ENCODE measurements at places on chromosomes 2 and 18. TPM values are rescaled to one million over a fixed set of nuclear protein-coding genes. Genes with fewer than 3 reads are reported as not detected.

DNA sequence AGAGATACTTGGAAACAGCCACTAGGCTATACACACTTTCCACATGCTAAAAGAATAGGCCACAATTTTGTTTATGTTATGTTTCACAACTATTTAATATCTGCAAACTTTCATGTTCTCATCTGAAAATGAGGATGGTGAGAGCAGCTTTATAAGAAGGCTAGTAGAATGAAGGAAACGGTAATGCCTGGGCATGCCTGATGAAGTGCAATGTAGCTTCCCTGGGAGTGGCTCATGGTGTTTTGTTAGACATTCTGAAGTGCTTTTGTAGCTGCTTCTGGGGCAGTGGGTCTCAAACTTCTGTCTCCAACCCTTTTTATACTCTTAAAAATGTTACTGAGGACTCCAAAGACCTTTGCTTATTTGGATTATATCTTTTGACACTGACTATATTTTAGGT is 193.3 kb upstream of the VWC2L start:
- H3K27ac ChIP-seq, result no peak overlapping the region
- no peaks in the 10 kb centered on the region for H3K36me3 ChIP-seq
- no peaks in the 10 kb centered on the region for H3K27me3 ChIP-seq
- H3K4me3 ChIP-seq, result no peak overlapping the region
- H3K4me1 ChIP-seq, result no peaks in the 10 kb centered on the region
- DNase-seq, result no peak

DNA sequence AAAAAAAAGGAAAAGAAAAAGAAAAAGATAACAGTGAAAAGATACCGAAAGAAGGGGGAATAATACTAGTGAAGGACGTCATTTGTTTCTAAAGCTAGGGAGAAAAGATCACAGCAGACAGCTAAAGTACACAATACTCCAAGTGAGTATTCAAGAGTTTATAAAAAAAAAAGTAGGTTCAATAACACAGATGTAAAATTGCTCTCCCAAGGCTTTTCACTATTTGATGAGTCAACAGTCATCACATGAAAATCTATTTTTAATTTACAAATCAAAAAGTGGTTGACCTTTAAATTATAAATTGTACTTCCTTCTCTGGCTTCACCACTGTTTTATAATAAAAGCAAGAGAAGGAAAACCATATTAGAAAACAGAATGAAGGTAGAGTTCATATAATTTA is 144.0 kb downstream of the ZRANB3 start:
- H3K27ac ChIP-seq, result no peak overlapping the region
- H3K36me3 ChIP-seq, result peaks cover 27% of the 10 kb centered on the region
- H3K4me1 ChIP-seq, result no peaks in the 10 kb centered on the region

- peaks cover 2% of the 10 kb centered on the region for H3K4me1 ChIP-seq
- no peak overlapping the region for H3K27ac ChIP-seq
- no peak for DNase-seq
- H3K4me3 ChIP-seq, result no peak overlapping the region
- no peaks in the 10 kb centered on the region for H3K27me3 ChIP-seq
Observed at GRCh38 chr2:233285921-233286320, 21.7 kb upstream of the SAG start.

Gene OSR1
- not detected for total RNA-seq

Data from activated CD4-positive, alpha-beta memory T cell treated with anti-CD3 and anti-CD28 coated beads for 36 hours (primary cell).